ENCODE measurements at places on chromosomes 16 and 17.

DNA sequence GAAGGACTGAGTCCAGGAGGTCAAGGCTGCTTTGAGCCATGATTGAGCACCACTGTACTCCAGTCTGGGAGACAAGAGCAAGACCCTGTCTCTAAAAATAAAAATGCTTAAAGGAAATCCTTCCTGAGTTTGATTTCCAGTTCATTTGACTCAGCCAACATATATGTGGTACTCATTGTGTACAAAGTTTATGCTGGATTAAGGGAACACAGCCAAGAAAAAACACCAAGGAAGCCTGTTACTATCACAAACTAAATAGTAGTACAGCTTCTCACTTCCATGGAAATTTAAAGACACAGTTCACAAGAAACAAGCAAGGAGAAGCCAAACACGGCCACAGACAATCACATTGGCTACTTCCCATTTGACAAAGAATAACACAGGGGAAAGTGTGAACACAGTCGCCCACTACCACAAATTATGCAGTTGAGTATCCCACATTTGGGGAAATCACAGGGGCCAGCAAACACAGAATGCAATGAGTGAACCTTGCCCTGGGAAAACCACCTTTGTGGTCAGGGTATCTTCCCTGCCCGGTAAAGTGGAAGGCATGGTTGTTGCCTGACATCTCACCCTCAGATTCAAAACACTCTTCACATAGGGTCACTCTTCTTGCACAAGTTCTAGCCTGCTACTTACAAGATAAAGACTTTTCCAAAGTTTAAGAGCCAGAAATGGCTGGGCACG is 14.5 kb downstream of the TEX14 start:
- DNase-seq = no peak

GRCh38 chr17:56697190-56697589 is 103.7 kb downstream of the NOG start:
- no peak for DNase-seq

DNA sequence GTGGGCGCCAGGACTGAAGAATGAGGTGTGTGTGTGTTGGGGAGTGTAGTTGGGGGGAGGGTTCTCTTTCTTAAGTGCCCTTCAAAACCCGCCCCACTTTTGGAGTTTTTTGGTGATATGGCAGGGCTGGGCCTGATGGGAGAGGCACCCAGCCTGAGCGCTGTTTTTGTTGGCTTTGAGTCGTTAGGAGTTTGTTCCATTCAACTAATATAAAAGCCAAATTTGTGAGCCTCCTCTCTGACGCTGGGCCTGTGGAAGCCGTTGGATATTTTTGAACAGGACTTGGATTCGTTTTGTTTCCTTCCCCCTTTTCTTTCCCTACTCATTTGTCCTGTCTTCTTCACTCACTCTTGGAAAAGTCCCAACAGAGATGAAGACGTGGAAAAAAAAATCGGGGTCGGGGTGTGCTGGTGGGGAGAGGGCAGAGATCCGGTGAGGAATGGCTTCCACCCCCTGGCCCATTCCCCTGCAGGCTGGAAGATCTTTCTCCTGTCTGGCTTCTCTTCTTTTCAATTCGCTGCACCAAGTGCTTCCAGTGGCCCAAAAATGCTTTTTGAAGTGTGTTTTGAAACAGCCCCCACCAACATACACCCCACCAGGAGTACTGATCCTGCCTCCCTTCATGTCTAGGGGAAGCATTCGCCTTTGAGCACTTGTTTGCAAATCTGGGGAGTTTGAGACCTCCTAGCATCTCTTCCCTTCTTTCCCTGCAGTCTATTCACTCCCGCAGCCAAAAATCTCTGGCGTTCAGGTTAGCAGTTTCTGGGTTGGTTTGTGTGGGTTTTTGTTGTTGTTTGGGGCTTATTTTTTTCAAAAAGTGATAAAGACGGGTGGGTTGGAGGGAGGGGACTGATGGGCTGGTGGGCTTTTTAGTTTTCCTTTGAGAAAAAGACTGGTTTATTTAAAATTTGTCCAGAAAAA is 2.6 kb downstream of the FZD2 start:
- no peak for DNase-seq

- DNase-seq = peak; percentile 83
These were observed 60.1 kb downstream of the AIPL1 start for GRCh38 chr17:6374761-6375312.

DNA sequence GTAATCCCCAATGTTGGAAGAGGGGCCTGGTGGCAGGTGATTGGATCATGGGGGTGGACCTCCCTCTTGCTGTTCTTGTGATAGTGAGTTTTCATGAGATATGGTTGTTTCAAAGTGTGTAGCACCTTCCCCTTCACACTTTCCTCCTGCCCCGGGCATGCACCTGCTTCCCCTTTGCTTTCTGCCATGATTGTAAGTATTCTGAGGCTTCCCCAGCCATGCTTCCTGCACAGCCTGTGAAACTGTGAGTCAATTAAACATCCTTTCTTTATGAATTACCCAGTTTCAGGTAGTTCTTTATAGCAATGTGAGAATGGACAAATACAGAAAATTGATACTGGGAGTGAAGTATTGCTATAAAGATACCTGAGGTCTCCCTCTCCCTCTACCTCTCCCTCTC is 29.4 kb downstream of the RNF112 start:
- DNase-seq = peak; percentile 29

- DNase-seq = no peak
These were observed 83.9 kb downstream of the SOX9 start for GRCh38 chr17:72204742-72205141.

DNA sequence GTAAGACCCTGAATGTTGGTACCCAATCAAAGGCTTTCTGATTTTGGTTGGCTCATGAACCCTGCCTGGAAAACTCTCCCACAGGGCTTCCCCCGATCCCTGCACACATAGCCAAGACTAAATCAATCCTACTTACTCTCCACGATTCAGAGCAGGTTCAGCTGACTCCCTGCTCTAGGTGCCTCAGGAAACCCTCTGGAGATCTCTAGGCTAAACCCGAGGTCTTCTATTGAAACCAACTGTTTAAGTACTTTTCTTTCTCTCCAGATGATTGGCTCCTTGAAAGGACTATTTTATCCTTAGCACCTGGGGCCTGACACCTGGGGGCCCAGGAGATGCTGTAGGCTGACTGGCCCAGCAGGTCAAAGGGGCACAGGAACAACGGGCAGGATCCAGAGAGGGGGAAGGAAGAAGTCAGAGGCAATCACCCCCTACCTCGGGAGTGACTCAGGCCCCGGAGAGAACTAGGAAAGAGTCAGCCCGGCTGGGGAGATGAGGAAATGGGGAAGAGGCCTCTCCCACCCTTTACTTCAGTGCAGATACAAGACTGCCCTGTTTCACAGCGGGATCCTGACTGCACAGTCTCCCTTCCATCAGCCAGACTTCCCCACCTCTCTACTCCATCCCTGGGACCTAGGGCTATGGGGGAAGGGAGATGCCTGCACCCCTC is 2.0 kb downstream of the TBC1D10B start:
- no peak for DNase-seq

GRCh38 chr17:34733333-34733732 is 154.0 kb downstream of the TMEM132E start:
- no peak for DNase-seq

DNA sequence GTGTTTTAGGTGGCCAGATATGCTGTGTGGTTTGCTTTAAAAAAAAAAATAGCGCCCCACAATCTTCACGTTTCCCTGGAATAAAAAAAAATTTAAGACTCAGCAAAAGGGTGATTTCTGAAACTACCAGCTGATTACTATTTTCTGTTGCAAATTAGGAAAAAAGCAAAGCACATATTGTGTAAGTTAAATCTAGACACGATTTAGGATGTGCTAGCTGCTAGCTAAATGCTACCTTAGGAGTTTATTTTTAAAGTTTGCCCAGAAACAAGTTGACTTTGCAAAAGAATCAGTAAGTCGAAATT is 944 bp upstream of the MARF1 start:
- DNase-seq = no peak

DNA sequence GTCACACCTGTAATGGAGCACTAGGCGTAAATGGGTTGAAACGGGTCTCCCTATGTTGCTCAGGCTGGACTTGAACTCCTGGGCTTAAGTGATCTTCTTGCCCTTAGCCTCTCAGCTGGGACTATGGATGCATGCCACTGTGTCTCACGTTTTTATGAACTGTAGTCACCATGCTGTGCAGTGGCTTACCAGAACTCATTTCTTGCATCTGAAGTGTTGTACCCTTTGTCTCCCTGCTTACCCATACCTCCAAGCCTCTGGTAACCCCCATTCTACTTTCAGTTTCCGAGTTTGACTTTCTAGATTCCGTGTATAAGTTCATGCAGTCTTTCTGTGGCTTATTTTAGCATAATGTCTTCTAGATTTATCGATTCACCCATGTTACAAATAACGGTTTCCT is 7.7 kb downstream of the PYCARD start:
- no peak for DNase-seq

DNA sequence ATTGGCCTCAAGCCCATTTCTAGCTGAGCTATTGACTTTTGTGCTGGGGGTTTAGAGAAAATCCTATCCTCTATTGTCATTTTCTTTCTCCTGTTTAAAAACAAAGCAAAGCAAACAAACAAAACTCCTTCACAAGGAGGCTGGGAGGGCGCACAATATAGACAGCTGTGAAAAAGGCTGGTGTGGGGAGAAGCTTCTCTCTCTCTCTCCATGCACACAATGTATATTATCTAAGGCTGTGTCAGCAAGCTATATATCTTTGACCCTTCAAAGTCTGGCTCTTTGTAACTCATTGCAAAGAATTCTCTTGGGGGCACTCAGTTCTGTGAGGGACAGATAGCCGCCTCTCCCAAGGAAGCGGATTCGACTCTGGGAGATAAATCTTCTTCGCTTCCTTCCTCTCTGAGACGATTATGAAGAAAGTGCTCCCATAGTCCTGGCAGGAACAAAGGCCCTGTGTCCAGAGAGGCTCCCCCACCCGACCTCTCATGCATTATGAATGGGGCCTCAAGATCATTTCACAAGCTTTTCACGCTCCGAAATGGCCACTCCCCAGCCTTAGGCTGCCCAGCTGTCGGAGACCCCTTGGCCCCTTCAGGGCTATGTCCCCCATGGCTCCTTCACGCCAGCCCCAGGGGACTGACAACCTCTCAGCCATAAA is 33.2 kb upstream of the MEAK7 start:
- no peak for DNase-seq

GRCh38 chr16:86661706-86662105 is 83.4 kb downstream of the FOXL1 start:
- no peak for DNase-seq

DNA sequence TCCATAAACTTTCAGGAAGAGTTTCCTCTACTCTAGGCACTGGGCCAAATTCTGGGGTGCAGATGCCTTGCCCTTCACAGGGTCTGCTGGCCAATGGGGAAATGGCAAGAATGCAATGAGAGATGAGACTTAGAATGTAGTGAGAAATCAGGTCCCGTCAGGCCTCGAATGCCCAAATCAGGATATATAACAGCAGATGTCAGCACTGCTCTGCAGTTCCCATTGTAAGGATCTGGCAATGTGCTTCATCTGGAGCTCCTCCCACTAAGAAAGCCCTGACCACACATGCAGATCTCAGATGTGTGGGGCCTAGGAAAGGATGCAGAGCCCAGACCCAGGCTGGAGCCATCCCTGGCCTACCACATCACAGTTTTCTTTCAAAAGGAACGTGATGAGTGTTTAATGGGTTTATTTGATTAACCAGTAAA is 13.9 kb upstream of the LPCAT2 start:
- no peak for DNase-seq

- DNase-seq = no peak
These were observed 338.3 kb downstream of the CA10 start for GRCh38 chr17:51820252-51820651.

GRCh38 chr16:3058139-3059030 is 7.1 kb upstream of the IL32 start:
- peak; percentile 71 for DNase-seq

DNA sequence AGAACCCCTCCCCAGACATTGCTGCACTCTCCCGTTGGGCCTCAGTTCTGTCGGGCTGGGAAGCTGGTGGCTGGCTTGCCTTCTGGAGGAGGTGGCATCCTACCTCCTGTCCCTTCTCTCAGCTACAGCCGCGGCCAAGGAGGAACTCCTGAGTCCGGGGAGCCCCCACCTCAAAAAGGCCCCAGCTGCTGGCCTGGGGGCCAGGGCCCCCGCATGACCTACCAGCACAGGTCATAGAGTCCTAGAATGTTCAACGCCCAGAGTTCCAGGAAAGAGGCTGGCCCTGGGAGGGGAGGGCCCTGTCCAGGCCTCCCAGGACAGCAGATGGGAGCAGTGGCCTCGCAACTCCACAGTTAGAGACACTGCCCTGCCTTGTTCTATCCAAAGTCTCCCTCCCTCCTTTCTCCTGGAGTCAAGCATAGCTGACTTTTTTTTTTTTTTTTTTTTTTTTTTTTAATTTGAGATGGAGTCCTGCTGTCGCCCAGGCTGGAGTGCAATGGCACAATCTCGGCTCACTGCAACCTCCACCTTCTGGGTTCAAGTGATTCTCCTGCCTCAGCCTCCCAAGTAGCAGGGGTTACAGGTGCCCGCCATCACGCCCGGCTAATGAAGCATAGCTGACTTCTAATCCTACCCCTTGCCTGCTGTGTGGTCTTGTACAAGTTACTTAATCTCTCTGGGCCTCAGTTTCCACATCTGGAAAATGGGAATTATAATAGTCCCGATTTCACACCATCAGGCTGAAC is 7.1 kb downstream of the CARHSP1 start:
- no peak for DNase-seq

DNA sequence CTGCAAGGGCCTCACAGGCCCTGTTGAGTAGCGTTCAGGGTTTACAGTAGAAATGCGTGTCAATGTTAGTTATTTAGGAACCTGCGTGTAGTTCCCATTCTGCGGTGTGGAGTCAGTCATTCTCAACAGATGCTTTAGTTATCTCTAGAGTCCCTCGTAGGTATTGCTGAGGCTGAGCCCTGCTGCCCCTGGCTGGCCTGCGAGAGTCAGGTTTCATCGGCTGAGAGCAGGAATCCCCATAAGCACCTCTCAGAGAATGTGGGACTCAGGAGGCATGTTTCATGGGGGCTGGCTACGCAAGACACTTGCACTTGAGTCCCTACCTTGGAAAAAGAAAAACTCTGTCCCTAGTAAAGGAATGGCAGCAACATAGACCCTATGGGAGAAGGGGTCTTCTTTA is 347.5 kb upstream of the ASIC2 start:
- DNase-seq = no peak

DNA sequence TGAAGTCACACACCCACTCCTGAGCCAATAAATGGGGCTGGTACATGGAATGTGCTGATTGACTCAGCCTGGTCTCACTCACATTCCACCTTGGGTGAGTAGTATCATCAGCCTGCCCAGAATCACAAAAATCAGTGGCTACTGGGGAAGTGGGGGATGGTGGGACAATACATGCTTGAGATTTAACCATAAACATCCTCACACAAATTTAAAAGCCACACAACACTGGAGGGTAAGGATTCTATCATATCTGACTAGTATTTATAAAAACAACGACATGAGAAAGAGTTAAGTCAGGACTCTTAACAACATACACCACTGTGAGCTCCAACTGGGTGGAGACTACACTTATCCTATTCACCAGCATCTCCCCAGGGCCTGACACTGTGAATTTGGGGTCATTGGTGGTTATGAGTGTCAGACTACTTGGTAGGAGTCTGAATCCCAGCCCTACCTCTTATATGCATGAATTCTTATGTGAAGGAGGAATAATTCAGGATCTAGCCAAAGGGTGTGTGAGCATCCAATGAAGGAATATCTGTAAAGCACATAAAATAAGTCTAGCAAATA is 26.0 kb upstream of the IRX6 start:
- no peak for DNase-seq

GRCh38 chr16:502179-502943 is 25.2 kb upstream of the CAPN15 start:
- DNase-seq = no peak

GRCh38 chr16:58462997-58463941 is 36.7 kb upstream of the NDRG4 start:
- no peak for DNase-seq
